Activated CD4-positive, alpha-beta T cell treated with anti-CD3 and anti-CD28 coated beads for 36 hours (primary cell): ENCODE measurements at places on chromosomes 7 and 10.

DNA sequence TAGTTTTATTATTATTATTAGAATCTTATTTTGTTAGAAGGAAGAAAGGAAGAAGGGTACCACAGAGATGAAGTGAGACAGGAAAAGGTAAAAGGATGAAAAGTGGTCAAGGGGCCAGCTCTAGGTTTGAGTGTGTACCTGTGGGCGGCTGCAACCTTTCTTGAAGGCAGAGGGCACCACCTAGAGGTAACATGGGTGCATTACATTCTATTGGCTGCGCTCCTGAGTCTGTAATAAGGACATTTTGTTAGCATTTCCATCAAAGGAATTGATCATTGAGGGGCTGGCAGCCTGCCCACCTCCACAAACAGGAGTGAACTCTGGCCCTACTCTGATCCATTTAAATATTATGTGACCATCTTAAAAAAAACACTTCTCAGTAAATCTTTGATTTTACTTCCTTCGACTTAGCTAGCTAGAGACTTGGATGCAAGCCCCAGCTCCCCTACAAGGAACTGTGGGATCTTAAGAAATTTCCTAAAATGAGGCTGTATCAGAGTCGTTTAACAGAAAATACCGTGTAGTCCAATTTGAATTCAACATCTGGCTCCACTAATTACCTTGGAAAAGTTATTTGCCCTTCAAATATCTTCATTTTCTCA is 610.4 kb downstream of the IPMK start:
- DNase-seq, result peak; percentile 51

DNA sequence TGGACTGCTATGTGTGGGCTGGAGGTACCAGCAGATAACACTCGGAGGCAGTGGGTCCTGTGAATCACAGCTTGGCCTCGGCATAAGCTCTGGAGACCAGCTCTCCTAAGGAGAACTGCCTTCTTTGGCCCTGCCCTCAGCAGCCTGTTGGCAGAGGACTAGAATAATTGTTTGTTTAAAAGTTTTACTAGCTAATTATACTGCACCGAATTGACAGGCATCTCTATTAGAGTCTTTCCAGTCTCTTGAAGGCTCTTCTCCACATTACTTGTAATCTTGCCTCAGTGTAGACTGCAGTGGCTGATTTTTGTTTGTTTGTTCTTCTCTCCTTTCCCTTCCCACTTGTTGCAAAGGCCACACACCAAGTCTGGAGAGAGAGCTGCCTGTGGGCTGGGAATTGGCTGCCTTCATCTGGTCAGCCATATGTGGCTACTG is 183.2 kb downstream of the AUTS2 start:
- DNase-seq, result no peak

GRCh38 chr10:86728056-86728455 is 28.4 kb upstream of the BMPR1A start:
- DNase-seq, result no peak

DNA sequence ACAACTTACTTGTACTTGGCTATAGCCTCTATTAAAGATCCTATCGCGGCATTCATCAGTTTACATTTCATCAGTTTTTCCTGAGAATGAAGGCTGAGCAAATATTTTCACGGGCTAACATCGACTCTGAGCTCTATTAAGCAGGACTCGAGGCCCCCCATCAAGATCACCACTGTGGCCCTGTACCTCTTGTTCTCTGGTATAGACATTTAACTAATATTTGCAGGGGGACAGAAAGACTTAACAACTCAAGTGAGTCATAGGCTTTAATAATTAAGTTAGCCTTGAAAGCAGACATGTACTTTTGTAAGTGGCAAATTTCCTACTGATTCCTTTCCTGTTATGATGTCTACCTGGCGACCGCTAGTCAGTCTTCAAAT is 45.4 kb downstream of the DOCK4 start:
- no peak for DNase-seq

DNA sequence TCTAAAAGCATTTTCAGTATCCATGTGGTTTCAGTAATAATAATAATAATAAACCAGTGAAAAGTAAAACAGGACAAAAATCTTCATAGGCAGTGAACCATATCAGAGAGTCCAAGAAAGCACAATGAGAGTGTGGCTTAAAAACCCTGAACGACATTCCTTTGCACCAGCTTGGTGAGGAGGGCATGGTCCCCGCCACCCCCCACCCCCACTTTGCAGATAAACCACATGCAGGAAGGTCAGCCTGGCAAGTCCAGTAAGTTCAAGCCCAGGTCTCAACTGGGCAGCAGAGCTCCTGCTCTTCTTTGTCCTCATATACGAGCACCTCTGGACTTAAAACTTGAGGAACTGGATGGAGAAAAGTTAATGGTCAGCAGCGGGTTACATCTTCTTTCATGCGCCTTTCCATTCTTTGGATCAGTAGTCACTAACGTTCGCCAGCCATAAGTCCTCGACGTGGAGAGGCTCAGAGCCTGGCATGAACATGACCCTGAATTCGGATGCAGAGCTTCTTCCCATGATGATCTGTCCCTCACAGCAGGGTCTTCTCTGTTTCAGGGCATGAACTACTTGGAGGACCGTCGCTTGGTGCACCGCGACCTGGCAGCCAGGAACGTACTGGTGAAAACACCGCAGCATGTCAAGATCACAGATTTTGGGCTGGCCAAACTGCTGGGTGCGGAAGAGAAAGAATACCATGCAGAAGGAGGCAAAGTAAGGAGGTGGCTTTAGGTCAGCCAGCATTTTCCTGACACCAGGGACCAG is 172.5 kb downstream of the EGFR start:
- no peak for DNase-seq

- DNase-seq, result no peak
Measured at GRCh38 chr7:41688012-41688625, 14.8 kb downstream of the INHBA start.

GRCh38 chr7:140053812-140054539 is 8.8 kb downstream of the PARP12 start:
- no peak for DNase-seq

- no peak for DNase-seq
Measured at GRCh38 chr10:74187237-74187636, 36.2 kb downstream of the ADK start.

DNA sequence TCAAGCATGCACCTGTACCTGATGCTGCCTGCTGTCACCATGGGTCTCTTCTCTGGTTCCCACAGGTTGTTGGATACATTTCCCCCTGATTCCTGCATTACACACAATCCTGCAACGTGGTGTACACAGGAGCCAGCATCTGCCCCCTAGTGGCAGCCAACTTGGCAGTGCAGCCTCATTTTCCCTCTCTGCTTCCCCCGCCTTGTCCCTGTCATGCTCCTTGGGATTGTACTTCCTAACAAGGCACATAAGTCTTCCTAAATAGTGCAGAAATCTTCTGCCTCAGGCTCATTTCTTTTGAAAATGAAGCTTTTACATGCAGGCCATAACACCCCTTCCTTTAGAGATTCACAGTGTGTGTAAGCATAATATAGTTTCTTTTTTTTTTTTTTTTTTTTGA is 387.5 kb downstream of the CCSER2 start:
- DNase-seq, result peak; percentile 36

- no peak for DNase-seq
Measured at GRCh38 chr10:32166365-32166764, 110.1 kb upstream of the KIF5B start.

- no peak for DNase-seq
Measured at GRCh38 chr10:95289921-95290421, 832 bp downstream of the PDLIM1 start.

DNA sequence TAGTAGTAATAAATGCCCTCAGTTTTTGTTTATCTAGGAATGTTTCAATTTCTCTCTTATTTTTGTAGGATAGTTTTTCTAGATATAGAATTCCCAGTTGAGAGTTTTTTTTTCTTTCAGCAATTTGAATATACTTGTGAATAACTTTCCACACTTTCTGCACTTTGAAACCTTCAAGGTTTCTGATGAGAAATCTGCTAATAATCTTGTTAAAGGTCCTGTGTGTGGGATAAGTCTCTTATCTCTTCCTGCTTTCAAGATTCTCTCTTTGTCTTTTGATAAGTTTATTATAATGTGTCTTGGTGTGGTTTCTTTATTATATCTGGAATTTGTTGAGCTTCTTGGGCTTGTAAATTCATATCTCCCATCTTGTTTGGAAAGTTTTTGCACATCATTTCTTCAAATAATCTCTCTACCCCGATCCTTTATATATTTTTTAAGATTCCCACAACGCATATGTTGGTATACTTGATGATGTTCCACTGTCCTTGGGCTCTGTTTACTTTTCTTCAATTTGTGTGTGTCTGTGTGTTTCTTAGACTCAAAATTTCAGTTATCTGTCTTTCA is 103.5 kb downstream of the MKX start:
- DNase-seq, result no peak

DNA sequence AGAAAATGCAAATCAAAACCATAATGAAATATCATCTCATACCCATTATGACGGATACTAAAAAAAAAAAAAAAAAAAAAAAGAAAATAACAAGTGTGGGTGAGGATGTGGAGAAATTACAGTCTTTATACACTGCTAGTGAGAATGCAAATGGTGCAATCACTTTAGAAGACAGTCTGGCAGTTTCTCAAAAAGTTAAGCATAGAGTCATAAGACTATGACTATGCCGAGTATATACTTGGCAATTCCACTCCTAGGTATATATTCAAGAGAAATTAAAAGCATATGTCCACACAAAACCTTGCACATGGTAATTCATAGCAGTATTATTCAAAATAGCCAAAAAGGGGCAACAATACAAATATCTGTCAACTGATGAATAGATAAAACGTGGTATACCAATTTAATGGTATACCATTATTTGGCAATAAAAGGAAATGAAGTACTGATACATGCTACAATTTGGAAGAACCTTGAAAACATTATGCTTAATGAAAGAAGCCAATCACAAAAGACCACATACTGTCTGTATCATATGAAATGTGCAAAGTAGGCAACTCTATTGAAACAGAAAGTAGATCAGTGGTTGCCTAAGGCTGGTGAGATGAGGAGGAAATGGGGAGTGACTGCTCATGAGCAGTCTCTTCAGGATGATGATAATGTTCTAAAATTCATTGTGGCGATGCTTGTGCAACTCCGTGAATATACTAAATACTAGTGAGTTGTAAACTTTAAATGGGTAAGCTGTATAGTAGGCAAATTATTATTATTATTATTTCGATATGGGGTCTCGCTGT is 90.1 kb upstream of the NANOS1 start:
- no peak for DNase-seq

DNA sequence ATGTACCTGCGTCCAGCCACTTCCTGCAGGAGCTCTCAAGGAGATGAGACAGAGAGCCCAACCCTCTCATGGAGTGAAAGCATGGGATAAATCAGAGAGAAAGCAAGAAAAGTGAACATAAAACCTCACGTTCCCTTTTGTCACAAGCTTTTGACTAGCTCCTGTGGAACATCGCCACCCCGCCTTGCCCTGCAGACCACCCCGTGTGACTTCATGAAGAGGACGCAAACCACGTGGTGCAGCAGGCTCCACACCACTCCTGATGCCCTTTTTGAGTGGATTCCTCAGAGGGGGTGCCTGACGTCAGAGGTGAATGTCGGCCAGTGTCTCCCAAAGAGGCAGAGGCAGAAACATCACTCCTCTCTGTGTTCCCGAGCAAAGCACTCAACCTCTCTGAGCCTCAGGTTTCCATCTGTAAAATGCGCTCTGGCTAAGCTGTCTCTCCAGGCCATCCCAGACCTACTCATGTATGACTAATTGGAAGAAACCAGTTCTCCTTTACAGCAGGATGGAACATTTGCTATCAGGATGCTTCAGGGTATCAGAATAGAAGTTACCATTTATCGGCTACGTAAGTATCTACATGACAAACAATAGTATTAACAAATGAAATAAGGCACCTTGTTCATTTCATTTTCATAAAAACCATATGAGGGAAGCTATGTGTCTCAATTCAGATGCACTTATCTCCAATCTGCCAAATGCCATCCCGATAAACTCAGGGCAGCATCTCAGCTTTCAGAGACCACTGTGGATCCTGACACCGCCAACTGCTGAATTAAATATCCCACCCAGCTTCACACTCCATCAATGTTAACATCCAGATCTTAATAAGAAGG is 5.3 kb downstream of the ZNF488 start:
- no peak for DNase-seq

GRCh38 chr7:46754140-46754720 is 827.7 kb downstream of the TNS3 start:
- DNase-seq, result no peak

DNA sequence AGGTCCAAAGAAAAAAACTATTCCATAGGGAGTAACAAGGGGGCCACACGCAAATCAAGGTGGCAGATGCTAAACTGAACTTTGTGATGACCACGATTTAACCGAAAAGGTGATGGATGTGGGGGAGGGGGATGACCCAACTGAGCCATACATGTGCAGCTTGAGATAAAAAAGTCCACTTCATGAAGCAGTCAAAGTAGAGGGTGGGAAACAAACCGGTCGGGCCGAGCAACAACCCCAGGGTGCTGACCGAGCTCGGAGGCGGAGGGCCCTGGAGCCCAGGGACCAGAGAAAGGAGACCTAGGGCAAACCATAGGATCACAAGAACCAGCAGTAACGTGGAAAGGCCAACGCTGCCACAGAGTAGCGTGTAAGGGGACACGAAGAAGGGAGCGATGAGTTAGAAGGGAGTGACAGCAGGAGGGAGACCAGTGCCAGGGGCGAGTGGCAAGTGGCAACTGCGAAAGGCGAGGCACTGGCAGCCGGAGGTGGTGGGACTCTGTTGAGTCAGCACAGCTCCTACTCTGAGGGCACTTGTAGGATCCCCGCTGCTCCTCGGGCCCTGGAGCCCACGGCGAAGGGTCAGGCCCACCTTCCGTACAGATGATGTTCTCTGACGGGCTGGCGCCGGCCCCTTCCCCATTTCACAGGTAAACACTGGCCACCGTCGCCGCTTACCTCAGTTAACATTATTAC is 540 bp downstream of the SNX13 start:
- DNase-seq, result peak; percentile 72

DNA sequence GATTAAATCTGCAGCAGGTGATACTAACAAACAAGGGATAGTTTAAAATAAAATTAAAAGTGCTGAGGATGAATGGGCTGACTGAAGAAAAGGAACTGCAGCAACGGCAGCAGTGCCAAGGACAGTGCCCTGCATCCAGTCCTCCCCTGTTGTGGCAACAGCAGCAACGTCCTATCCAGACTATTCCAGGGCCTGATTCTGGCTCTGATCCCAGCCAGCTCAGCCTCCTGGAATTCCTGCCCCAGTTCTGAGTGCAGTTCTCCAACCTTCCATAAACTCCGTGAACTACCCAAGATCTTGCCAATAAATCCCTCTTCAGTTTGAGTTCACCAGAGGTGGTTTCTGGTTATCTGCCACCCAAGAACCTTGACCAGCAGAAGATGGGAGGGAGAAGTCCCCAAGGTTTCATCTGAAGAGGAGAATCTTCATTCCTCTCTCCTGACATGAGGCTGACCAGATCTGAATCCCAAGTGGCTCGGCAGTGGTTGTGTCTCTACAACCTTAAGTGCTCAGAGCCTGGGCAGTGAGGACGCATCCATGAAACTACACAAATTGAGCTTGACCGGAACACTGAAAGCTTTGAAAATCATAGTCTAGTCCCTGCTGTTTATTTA is 115.8 kb downstream of the SORBS1 start:
- DNase-seq, result no peak

GRCh38 chr7:149714910-149715471 is 58.4 kb downstream of the ZNF467 start:
- no peak for DNase-seq

GRCh38 chr10:116233230-116233629 is 39.8 kb downstream of the GFRA1 start:
- DNase-seq, result no peak

- no peak for DNase-seq
Measured at GRCh38 chr7:17131060-17131345, 167.4 kb upstream of the AHR start.

GRCh38 chr10:75367021-75367487 is 34.5 kb downstream of the ZNF503 start:
- no peak for DNase-seq
